Neural progenitor cell (in vitro differentiated cells): ENCODE measurements at places on chromosomes 2 and 18.

DNA sequence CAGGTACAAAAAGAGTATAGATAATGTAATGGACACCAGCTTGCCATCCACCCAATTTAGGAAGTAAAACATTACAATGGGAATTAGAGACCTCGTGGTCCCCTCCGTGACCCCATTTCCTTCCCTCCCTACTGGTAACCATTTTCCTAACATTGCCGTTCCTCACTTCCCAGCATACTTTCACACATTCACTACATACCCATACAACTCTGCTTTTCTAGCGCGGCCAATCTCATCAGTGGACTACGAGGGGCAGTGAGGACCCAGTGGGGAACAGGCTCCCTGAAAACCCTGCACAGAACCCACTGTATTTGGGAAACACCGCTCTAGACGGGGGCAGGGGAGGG is 1.1 kb downstream of the ENOSF1 start:
- peak; percentile 3 for DNase-seq

- DNase-seq, result peak; percentile 54
These were observed 15.3 kb downstream of the EVX2 start for GRCh38 chr2:176068419-176068832.

GRCh38 chr2:26640331-26640745 is 828 bp downstream of the CIB4 start:
- no peak for DNase-seq

- no peak for DNase-seq
These were observed 71.5 kb upstream of the DSG1 start for GRCh38 chr18:31246460-31246859.

DNA sequence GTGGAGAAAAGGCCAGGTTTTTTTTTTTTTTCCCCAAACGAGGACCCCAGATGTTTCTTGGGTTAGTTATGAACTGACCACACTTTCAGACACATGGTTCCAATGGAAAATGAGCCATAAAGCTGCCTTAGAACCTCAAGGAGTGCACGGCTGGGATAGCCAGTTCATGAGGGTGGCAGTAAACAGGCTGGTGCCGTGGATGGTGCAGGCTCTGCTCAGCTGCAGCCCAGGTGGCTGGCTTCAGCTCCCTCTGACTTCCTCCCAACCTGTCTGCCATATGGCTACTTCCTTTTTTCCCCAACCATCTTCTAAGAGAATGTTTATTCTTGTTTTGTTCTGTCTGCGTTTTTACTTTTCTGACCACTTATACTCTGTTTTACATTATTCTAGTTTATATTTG is 109.8 kb upstream of the LMAN1 start:
- no peak for DNase-seq

GRCh38 chr2:164371916-164372315 is 249.4 kb downstream of the GRB14 start:
- no peak for DNase-seq

DNA sequence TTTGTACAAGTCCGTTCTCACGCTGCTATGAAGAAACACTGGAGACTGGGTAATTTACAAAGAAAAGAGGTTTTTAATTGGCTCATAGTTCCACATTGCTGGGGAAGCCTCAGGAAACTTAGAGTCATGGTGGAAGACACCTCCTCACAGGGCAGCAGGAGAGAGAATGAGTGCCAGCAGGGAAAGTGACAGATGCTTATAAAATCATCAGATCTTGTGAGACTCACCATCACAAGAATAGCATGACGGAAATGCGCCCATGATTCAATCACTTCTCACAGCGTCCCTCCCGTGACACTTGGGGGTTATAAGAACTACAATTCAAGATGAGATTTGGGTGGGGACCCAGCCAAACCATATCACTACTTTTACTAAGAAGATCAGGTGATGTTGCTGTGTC is 285.8 kb downstream of the TMX3 start:
- DNase-seq, result no peak

- no peak for DNase-seq
These were observed 176.7 kb downstream of the NRP2 start for GRCh38 chr2:205858881-205859441.
